Fibroblast of skin of right quadriceps (primary cell): ENCODE measurements at places on chromosomes 6 and 20.

GRCh38 chr6:111763381-111763780 is 109.9 kb downstream of the FYN start:
- peak; percentile 60 for DNase-seq

GRCh38 chr6:39852324-39852723 is 60.1 kb downstream of the DAAM2 start:
- DNase-seq: no peak

GRCh38 chr6:169970306-169970988 is 219.0 kb downstream of the ERMARD start:
- DNase-seq: no peak

GRCh38 chr6:24195836-24196597 is 70.0 kb downstream of the NRSN1 start:
- DNase-seq: no peak

DNA sequence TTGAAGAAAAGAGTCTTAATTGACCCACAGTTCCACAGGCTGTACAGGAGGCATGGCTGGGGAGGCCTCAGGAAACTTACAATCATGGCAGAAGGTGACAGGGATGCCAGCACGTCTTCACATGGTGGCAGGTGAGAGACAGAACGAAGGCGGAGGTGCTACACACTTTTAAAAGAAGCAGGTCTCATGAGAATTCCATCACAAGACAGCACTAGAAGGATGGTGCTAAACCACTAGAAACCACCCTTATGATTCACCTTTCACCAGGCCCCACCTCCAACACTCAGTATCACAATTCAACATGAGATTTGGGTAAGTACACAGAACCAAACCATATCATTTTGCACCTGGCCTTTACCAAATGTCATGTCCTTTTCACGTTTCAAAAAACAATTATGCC is 20.9 kb downstream of the TAGAP start:
- no peak for DNase-seq

DNA sequence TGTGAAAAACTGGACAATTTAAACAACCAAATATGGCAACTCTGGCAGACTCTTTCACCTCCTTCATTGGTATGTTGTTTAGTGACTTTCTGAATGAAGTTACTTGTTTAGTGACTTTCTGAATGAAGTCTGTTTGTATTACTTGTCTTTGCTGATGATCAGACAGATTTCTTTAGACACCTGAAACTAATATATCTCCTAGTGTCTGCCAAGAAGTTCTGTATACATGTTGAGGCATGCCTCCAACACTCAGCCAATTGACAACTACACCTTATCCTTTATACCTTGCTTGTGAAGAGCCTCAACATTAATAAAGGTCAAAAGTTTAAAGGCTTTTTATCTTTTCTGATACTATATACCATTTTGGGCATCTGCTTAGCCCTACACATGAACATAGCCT is 725.4 kb upstream of the EPHA7 start:
- no peak for DNase-seq

DNA sequence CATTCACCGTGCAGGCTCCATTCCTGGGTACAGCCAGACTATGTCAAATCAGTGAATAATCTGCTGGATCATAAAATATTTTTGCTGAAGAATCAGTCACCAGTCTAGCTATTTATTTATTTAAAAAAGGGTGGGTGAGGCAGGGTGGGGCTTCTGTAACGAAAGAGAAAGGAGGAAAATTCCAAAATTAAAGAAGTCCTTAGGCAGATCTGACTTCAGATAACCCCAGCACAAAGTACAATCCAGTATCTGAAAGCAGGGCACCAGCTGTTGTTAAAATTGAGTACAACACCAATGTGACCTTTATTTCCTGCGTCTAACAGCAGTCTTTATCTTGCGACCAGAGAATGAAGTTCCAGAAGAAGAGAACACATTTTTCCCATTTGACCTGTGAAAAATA is 15.7 kb downstream of the FAM8A1 start:
- DNase-seq: no peak

DNA sequence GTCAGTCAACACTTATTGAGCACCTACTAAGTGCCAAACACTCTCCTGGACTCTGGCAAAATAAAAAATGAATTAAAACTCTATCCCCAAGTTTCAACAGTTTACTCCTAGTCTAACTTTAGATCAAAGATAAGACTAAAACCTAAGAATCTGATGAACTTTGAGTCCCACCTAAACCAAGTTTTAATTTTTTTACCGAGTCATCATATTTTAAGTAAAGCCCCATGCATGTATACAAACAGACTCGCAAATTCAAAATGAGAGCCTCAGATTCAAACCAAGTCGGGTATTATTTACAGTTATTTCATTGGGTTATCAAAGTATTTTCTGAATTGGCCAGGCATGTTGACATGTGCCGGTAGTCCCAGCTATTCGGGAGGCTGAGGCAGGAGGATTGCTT is 28.2 kb downstream of the BNIP5 start:
- no peak for DNase-seq

- DNase-seq: peak; percentile 66
Observed at GRCh38 chr6:128919412-128920180, 36.7 kb downstream of the LAMA2 start.

GRCh38 chr6:97136626-97137358 is 146.2 kb downstream of the MMS22L start:
- DNase-seq: no peak

GRCh38 chr20:62876902-62877816 is 15.5 kb upstream of the TCFL5 start:
- peak; percentile 22 for DNase-seq

GRCh38 chr6:127118298-127119101 is at the start of gene RSPO3:
RSPO3 (plus strand) TSS chr6:127118671; CDS start chr6:127119193, 522 bp downstream.
- peak; percentile 14 for DNase-seq

- peak; percentile 83 for DNase-seq
Observed at GRCh38 chr20:12925210-12925755, 83.5 kb upstream of the SPTLC3 start.
